Head of caudate nucleus (tissue), 42 donors: ENCODE measurements at places on chromosomes 5 and 9.

- no peak for DNase-seq
Observed at GRCh38 chr9:68780380-68780712, 75.3 kb downstream of the PIP5K1B start.

- no peak for DNase-seq
Observed at GRCh38 chr9:127077644-127077946, 44.8 kb downstream of the ANGPTL2 start.

- no peak for DNase-seq
Observed at GRCh38 chr9:99793528-99793927, 28.2 kb upstream of the NR4A3 start.

DNA sequence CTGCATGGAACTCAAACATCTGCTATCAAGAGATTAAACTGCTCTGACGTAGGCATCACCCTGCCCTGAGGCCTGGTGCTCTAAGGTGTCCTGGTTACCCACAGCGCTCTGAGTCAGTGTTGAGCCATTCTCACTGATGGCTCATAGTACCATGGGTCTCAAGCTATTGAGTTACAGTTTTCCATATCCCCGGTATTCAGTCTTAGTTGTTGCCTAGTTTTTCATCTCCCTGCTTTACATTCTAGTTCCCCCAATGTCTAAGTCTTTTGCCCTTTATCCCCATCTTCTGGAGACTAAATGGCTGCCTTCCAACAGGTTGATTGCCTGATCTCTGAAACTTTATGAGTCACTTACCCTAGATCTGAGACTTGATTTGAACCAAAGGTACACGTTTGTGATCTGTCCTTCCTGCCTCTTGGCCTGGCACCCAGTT is 161.2 kb upstream of the PTGER4 start:
- DNase-seq: no peak

- no peak for DNase-seq
Observed at GRCh38 chr9:124934290-124934689, 6.6 kb downstream of the GOLGA1 start.

DNA sequence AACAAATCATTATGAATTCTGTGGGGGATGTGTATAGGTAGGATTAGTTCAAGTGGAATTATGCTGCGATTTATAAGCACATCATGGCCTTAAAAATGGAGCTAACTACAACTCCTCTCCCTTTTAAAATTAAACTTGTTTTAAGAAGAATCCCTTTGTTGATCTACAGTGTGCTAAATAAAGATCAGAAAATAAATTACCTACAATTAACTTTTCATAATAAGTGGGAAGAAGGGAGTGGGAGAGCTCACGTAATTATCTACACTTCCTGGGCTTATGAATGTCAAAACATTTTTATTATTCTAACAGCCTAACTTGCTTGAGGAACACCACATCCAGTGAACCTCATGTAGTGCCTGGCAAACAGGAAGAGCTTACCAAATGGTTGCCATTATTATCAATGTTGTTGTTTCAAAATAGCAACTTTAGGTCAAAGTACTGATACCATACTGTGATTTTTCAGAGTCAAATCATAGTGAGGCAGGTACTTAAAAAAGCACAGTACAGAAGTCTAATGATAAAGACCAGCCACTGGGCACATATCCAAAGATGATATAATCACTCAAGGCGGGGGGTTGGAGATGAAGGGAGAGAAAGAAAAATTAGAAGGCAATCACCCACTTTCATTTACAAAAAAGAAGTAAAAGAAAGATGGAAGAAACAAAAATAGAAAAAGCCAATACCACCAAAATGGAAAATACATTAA is 174.0 kb downstream of the RAPGEF6 start:
- no peak for DNase-seq

- no peak for DNase-seq
Observed at GRCh38 chr9:129208207-129209032, 30.4 kb upstream of the IER5L start.

GRCh38 chr9:123326662-123327093 is 29.3 kb upstream of the CRB2 start:
- DNase-seq: no peak

- no peak for DNase-seq
Observed at GRCh38 chr9:6229619-6230018, 14.0 kb downstream of the IL33 start.

DNA sequence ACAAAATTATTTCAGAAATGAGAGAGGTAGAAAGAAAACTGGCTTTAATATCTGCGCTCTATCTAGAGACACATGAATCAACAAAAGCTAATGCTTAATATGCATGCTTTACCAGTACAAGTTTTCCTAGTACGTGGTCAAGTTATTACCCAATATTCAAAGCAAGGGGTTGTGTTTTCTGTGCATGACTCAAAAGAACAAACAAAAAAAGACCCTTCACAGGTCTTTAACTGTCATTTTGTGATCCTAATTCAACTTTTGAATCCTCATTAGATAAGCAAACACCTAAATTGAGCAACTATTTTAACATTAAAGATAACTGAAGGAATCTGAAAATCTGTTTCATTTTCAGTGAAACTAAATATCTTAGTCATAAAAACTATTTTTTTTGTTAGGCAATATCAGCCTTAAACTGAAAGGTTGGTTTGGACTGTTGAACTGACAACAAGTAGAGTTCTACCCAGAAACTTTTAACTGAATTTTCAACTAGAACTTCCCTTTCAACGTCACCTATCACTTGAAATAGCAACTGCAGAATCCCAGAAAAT is 12.5 kb downstream of the ST8SIA4 start:
- no peak for DNase-seq

GRCh38 chr5:123753937-123754891 is 242.2 kb downstream of the CSNK1G3 start:
- no peak for DNase-seq

DNA sequence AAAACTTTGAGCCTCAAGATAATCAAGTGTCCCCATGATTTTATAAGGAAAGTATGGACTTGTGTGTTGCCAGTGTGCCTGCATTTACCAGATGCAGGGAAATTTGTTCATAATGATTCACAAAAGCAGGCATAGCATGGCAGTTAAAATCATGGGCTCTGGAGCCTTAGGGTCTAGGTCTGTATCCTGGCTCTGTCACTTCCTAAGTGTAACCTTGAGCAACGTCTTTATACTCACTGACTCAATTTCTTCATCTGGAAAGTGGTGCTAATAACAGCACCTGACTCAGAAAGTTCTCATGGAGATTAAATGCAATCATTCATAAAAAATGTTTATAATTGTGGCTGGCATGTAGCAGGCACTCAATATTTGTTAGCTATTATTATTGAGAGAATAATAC is 234.9 kb downstream of the SAXO1 start:
- DNase-seq: no peak

GRCh38 chr9:135797507-135798262 is 95.7 kb downstream of the KCNT1 start:
- DNase-seq: peak; percentile 59

- no peak for DNase-seq
Observed at GRCh38 chr5:9483779-9484178, 62.1 kb downstream of the SEMA5A start.

DNA sequence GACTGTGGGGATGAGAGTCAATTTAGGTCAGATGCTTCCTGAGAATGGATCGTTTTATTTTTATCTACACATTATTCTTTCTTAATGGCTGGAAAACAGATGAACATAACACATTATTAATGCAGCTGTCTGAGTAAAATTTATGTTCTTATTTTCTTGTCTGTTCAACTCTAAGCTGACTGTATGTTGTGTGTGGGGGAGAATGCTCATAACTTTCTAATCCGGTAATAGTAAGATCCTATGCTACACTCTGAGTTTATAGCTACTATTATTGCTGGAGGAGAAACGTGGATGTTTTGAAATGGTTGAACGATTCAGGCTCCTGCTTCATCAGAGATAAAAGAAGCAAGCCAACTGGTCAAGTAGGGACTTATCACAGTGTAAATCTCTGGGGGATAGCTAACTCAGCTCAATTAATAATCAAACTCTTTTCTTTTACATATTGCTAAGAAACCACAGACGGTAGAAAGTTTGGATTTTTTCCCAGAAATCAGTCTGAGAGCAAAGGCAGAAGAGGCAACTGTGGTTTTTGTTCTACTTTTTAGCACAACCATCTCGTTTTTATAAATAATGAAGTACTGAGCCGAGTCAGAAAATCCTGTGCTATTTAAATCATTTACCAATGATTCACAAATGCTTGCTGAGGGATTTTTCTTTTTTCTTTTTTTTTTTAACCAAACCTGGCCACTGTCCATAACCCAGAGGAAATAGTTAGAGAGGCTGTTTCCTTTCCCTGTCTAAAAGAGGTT is 265.0 kb upstream of the FAM174A start:
- no peak for DNase-seq

GRCh38 chr9:132672413-132672690 is 2.1 kb downstream of the GTF3C4 start:
- no peak for DNase-seq

- no peak for DNase-seq
Observed at GRCh38 chr5:103476811-103477210, 85.8 kb downstream of the NUDT12 start.

DNA sequence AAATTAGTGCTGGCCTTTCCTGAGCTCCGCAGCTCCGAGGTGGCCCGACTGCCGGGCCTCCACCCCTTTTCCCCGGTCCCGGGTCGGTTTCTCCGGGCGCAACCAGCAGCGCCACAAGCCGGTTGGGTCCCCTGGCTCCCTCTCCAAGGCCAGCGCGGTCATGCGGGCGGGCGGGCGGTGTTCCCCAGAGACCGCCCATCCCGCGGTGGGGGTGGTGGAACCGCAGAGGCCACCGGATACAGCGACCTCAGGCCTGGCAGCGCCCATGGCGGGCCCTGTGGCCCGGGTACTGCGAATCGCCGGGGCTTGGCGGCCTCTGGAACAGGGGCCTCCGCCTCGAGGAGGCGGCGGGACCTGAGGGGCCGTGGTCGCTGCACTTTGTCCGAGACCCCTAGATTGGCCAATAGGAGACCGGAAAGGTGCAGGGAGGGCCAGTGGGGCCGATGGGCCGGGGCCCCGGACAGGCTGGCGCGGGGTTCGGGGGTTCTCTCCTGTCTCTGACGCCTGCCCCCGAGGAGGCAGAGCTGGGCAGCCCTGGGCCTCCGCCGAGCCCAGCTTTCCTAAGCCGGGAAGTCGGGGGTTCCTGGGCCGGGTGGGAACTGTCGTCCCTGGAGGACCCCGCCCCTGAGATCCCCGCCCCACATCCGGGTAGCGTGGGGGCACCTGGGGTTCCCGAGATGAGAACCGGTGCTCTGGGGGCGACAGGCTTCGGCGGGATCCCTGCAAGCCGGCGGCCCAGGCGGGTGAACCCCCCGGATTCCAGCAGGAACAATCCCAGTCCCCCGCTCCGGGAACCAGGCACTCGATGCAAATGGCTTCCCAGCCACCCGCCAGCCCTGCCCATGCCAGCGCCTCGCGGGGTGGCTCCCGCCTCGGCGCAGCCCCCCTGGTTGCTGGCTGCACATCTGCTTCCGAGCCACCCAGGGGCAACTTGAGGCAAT is 293.9 kb downstream of the ZSWIM6 start:
- DNase-seq: peak; percentile 88

DNA sequence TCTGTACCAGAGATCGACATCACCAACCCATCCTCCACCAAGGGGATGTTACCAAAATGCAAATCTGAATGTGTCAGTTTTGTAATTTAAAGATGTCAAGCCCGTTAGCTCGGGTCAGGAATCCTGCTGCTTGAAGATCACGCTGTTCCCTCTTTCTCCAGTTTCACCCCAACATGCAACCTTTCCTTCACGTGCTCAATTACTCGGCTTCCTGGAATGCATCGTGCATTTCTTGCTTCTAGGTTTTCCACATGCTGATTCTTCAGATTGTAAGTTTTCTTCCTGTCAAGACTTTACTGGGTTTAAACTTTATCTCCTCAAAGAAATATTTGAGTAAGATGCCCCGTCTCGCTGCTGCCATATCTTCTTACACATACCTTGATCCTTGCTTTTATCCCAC is 209.5 kb upstream of the SNX2 start:
- no peak for DNase-seq

- DNase-seq: no peak
Observed at GRCh38 chr9:99573085-99573484, 248.6 kb upstream of the NR4A3 start.

DNA sequence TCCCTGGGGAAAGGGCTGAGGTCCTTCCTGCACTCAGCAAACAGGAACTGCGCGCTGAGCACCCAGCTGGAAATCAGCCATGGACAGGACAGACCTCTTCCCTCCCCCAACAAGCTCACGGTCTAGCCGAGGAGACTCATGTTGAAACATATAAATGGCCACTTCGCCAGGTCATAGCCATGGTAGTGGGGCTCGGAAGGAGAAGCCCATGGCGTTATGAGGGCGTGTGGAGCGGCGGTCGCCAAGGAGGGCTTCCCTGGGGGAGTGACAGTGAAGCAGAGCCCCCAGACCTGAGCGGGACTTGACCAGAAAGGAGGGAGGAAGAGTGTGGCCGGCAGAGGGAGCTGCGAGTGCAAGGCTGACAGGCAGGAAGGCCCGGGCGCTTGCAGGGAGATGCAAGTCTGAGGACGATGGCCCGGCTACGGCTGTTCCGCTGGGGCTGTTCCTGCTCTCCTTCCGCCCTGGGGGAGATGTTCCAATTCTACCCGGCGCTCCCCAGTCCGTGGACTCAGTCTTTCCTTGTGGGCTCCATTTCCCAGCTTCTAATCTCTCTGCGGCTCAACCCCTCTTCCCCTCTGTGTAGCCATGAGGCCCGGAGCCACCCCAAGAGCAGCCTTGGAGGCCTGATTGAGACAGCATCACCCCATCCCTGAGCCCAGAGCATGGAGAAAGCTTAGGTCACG is 43.9 kb upstream of the PRRC2B start:
- peak; percentile 89 for DNase-seq

DNA sequence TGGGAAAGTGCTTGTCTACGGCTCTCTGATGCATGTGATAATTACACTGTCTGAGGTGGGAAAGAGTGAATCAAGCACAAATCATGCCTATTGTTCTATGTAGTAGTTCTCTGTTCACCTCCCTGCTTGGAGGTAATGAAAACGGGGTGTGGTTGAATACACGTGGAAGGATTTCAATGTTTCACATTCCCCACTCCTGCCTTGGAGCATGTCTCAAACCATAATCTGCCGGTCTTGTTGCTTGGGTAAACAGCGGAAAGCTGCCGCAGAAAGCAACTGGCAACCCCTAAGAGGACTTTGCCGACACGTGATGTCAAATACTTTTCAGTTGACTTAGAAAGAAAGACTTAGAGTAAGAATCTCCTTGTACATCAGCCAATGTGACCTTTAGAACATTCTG is 63.5 kb upstream of the MOCS2 start:
- no peak for DNase-seq

DNA sequence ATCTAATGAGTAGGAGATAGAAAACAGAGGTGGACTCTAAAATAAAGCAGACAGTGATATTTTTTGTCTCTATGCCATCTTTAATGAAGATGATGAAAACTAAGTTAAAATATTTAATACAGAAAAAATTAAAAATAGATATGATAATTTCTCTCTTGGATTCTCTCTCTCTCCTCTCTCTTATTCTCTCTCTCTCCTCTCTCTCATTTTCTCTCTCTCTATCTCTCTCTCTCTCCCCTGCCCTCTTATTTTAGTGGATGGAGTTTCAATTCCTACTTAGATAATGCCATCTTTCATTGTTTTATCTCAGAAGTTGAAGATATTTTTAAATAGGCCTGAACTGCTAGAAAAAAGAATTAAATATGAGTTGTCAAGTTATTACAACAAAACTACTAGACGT is 38.2 kb downstream of the ESM1 start:
- no peak for DNase-seq

GRCh38 chr5:88676637-88677375 is 206.2 kb downstream of the MEF2C start:
- no peak for DNase-seq
